ENCODE measurements at places on chromosomes 12 and 14.
A peak's percentile ranks its signal among the peaks of the same experiment; 100 is the strongest.

DNA sequence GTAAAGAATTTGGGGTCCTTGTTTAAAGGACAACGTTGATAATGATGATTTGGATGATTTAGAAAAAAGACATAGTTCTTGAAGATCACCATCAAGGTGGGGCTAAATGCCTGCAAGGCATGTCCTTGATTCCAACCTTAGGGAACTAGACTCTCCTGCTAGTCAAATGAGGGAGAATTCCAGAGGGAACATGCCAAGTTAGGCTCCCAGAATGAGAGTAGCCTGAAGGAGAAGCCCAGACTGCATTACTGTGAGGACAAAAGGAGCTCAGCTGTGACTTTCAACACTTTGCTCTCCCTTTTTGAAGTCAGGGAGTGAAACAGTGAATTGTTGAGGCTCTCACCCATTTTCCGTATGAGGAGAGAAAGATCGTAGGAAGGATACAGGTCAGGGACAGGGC lies 95.2 kb upstream of the TBX3 start:
- DNase-seq = no peak

GRCh38 chr14:60636879-60637478 lies 12.3 kb downstream of the SIX1 start:
- no peak for DNase-seq

GRCh38 chr12:111437816-111438454 lies 32.2 kb downstream of the SH2B3 start:
- no peak for DNase-seq

DNA sequence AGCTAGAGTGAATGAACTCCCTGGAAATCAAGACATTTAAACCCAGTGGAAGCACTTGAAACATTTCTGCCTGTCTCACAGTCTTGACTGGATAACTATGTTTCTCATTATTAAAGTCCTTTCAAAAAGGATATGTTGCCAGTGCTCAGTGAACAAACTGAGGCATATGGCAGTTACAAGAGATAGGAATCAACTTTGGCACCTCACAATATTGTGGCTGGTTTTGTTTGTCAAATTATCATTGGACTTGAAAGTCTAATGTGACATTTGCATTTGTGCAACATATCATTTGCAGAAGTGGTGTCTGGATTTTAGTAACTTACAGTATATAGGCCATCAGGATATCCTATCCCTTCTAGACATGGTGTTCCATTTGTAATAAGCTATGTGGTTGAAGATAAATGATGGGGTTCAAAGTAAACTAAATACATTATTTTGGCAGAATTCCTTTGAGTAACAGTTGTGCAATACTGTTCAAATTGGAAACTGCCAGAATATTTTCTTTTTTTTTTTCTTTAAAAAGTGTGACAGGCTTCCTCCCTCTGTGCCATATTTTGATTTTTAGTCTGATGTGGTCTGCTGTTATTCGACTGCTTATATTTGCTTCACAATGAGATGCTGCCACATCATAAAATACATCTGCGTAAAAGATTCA lies 927.7 kb downstream of the FLRT2 start:
- DNase-seq = no peak

GRCh38 chr12:51751661-51752060 lies 96.9 kb downstream of the FIGNL2 start:
- no peak for DNase-seq

DNA sequence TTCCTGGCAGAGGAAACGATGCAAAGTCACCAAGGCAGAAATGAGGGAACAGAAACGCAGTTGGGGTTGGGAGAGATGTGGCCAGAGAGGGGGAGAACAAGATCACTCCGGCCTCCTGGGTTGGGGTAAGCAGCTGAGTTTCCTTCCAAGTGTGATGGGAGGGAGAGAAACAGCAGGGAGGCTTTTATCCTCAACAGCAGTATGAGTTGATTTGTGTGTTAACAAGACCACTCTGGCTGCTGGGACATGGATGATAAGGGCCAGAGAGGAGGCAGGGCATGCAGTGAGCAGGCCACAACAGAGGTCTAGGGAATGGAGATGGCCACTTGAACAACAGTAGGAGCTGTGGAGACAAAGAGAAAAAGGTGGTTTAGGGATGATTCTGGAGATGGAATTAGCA lies 66.8 kb downstream of the GLRX5 start:
- DNase-seq = no peak

- no peak for DNase-seq
Measured at GRCh38 chr14:68401317-68401716, 391.6 kb downstream of the ZFP36L1 start.

- DNase-seq = peak; percentile 26
Measured at GRCh38 chr12:47808574-47809365, 10.9 kb downstream of the HDAC7 start.

DNA sequence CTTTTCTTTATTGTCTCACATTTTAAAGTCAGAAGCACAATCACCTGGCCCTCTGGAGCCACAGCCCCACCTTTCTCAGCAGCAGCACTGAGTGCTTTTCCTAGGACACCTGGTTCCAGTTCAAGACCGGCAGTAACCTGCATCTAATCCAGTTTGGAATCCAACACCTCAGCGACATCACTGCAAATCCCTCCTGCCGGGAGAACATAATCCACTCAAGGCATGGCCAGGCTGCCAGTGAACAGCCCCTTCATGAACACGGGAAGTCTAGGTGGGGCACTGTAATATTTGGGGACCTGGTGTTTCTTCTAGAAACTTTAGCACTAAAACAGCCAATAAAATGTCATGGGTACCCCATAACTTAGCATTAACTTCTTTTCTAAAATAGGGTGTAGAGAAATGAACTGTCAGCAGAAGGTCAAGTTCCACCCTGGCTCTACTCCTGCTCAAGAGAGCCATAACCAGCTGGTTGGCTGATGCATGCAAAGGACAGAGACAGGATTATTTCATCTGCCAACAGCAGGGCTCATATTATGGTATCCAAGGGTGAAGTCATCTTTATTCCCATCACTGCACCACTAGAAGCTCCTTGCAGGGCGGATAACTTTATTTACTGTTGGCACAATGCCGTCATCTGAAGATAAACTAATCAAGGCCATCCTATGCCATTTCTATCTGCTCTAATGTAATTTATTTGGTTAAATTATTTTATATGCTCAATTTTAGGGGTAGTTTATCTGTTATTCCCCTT lies 76.7 kb downstream of the TTC7B start:
- no peak for DNase-seq

- no peak for DNase-seq
Measured at GRCh38 chr14:31926652-31927347, 150.3 kb upstream of the ARHGAP5 start.

DNA sequence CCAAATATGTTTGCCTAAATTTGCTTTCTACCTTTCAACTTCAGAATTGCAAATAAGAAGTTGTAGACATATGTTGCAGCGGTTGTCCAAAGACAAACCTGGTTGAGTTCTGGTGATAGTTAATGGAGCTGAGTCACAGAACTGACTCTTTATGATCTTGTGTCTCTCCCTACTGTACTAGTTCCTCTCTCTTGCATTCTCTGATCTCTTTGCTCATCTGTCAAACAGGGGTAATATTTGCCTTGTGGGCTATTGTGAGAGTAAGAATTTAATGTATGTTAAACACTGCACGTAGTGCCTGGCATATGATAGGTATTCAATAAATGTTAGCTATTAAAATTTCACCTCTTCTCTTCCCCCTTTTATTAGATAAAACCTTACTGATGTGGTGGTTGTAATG lies 283.5 kb upstream of the RGS6 start:
- no peak for DNase-seq

- no peak for DNase-seq
Measured at GRCh38 chr14:65756880-65757279, 344.4 kb downstream of the FUT8 start.

DNA sequence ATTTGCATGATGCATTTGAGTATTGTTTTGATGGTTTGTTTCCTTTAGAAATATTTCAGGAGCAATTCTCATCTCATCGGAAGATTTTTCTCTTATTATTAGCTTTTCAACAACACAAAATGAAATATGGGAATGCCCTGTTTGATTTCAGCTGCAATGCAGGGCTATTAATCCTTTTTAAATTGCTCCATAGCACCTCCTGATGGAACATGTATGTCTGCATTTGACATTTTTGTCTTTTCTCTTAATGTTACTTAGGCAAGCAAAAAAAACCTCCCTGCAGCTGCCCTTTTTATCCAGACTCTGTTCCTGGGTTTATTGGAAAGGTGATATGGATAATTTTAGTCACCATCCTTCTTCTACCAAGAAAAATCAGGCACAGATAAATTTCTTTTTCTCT lies 895.8 kb downstream of the RPS29 start:
- no peak for DNase-seq

GRCh38 chr14:64478634-64479250 lies 13.4 kb downstream of the AKAP5 start:
- DNase-seq = peak; percentile 3

DNA sequence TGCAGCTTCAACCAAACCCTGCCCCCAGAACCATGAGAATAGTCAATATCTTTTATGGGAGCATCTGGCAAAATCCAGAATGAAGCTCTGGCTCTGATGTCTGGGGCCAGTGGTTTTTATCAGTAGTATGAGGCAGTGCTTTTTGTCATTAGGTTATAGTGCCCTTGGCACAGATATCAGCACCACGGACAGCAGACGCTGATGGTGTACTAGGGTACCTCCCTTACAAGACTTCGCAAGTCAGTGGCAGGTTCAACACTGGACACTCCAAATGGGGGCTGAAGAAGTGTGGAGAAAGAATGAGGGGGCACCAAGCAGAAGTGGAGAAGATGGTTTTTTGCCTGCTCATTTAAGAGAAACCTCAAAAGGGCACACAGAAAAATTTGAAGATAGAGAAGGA lies 68.2 kb upstream of the E2F7 start:
- no peak for DNase-seq

DNA sequence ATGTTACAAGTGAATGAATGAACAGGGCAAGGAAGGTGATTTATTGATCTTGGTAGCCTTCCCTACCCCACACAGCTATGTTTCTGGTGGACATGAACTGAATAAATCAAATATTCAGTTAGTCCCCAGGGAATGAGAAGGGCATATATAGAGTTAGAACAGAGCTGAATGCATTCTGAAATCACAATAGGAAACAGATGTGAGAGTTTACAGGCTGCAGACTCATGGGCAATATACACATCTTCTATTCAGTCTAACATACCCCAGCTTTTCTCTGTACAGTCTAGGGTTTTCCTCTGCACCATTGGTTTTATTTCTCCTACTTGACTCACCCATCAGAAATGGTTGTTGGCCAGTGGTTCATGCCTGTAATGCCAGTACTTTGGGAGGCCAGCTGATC lies 7.3 kb upstream of the STX2 start:
- DNase-seq = no peak

- no peak for DNase-seq
Measured at GRCh38 chr12:28164644-28165275, 25.5 kb upstream of the CCDC91 start.

DNA sequence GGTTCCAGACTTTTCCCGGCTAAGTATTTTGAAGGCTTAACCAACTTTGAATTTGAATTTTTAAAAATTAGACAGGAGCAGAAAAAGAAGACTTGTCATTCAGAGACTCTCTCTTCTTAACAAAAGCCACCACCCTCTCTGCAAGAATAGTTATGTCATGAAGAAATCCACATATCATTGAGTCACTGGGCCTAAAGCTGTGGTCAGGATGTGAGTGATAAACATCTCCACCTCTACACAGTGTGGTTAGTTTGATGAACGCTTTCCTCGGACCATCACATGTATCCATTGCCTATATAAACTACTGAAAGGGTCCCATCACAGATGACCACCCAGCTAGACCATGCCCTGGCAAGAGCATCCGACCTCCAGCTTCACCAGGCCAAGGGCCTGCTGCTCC lies 226.1 kb downstream of the KSR2 start:
- DNase-seq = no peak

- DNase-seq = no peak
Measured at GRCh38 chr12:65827827-65828231, 3.5 kb downstream of the HMGA2 start.

DNA sequence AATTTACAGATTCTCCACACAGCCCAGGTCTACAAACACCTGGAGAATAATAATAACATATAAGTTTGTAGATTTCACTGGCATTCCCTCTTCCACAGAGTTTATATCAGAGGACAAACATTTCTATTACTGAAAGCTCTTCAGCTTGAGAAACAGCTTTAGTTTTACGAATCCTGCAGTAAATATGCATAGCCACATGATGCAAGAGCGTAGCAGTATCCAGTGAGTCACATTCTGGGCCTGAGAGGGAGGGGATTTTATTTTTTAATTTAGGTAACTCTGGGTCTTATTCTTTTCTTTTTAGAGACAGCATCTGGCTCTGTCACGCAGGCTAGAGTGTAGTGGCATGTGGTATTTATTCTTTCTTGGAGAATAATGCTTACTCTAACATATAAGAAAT lies 1002.8 kb downstream of the TRHDE start:
- DNase-seq = no peak

GRCh38 chr14:25396128-25396527 lies 346.2 kb upstream of the STXBP6 start:
- no peak for DNase-seq

DNA sequence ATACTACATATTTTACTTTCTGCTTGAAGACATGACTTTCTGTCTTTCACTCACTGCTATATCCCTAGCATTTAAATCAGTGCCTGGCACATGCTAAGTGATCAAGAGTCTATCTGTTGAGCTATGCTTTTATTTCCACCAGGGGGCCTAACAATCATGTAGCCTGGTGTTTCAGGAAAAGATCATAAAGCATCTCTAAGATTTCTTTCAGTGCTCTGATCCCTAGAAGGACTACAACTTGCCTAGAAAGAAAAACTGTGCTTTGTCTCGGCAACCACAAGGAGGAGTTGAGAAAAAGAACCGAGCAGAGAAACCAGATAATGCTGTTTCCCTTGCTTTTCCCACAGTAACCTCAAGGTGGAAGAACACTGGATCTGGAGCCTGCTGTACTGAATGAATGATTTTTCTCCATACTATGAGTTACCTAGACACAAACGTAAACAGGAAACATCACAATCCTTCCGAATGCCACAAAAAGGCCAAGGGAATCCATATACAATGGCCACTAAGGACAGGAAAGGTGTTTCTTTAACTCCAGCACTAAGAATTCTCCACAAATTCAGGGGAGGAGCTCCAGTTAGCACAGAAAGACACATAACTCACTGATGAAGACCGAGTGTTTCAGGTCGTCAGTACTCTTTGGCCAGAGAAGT lies 1.2 kb downstream of the CRY1 start:
- DNase-seq = peak; percentile 50

GRCh38 chr12:108378926-108379325 lies 39.8 kb upstream of the CMKLR1 start:
- DNase-seq = no peak

- DNase-seq = no peak
Measured at GRCh38 chr12:90925562-90925961, 29.4 kb downstream of the CCER1 start.

- DNase-seq = no peak
Measured at GRCh38 chr12:12599750-12600643, 11.7 kb upstream of the CREBL2 start.

Measured in NCI-H146 (cell line).